Uterus (tissue), 4 donors: ENCODE measurements at places on chromosomes 5 and 9.

DNA sequence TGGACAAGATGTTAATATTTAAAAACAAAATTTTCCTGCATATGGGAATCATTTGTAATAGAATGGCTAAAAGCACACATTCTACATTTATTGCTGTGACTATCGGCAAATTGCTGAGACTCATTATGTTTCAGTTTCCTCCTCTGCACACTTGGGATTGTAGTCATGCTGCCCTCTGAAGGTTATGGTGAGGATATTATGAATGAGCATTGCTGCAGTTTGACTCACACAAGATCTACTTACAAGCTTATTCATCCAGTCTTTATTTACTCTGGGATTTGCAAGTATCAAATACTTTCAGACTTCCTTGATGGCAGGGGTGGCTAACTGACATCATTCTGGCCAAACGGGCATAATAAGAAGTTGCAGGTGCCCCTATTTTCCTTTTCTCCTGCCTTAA lies 9.5 kb upstream of the NFIL3 start:
- no peak for DNase-seq

- DNase-seq = no peak
Observed at GRCh38 chr9:36318212-36318802, 60.1 kb upstream of the GNE start.

GRCh38 chr5:108321341-108321740 lies 60.6 kb downstream of the FBXL17 start:
- no peak for DNase-seq

DNA sequence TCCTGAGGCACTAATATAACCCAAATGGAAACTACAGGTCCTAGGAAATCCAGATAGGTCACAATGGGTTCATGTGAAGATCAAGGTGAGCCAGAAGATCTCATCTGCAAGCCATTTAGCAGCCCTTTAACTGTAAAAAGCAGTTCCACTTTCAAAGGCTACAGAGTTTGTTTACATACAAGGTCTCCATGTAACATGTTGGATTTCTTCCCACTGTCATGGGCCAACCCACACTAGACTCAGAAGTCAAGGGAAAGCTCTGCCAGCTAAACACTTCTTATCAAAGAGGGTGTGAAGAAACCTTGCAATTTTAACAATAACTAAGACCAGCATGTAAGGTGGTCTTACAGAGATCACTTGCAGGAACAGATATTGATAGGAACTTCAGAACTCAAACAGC lies 3.8 kb upstream of the CTNNAL1 start:
- no peak for DNase-seq

GRCh38 chr9:120702075-120702474 lies 12.2 kb downstream of the MEGF9 start:
- no peak for DNase-seq
